ENCODE measurements at places on chromosomes 1 and 21.

- DNase-seq, result no peak
These were observed 79.0 kb downstream of the HSPA13 start for GRCh38 chr21:14303731-14304488.

- DNase-seq, result no peak
These were observed 151.9 kb downstream of the MAGI3 start for GRCh38 chr1:113542221-113542701.

DNA sequence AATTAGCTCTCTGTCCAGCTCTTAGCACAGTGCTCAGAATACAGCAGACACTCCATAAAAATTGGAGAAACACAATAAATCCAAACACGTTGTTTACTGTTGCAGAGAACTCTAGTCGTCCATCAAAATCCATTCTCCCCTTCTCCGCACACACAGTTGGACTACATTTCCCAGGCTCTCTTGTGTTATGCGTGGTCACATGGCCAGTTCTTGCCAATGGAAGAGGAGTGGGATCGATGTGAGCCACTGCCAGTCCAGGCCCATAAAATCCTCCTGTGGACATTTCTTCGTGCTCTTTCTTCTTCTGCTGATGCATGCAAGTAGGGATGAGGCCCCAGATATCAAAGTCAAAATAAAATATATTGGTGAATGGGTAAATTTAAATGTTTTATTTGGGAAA lies 114.3 kb upstream of the FMN2 start:
- no peak for DNase-seq

DNA sequence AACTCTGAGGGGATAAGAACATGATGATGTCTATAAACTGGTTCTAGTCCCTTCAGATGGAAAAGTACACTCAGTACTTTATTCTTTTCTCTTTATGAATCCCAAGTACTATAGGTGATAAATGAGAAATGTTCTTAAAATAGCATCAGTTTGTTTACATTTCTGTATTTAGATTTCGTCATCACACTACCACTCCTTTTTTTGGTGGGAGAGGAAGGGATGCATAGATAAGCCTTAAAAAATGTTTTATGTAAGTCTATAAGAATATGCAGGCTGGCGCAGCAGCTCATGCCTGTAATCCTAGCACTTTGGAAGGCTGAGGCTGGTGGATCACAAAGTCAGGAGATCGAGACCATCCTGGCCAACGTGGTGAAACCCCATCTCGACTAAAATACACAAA lies 144.8 kb downstream of the USP25 start:
- DNase-seq, result no peak

DNA sequence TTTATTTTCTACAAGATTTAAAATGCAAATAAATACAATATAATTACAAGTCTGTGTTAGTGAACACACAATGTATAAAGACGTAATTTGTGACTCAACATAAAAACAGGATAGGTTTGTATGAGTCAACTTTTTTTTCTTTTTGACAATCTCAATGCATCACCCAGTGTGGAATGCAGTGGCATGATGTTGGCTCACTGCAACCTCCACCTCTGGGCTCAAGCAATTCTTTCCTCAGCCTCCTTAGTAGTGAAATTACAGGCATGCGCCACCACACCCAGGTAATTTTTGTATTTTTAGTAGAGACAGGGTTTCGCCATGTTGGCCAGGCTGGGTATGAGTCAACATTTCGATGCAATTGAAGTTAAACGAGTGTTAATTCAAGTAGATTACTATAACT lies 5.9 kb upstream of the SPRR2E start:
- no peak for DNase-seq

GRCh38 chr1:94321662-94322061 lies 84.3 kb upstream of the ARHGAP29 start:
- no peak for DNase-seq

DNA sequence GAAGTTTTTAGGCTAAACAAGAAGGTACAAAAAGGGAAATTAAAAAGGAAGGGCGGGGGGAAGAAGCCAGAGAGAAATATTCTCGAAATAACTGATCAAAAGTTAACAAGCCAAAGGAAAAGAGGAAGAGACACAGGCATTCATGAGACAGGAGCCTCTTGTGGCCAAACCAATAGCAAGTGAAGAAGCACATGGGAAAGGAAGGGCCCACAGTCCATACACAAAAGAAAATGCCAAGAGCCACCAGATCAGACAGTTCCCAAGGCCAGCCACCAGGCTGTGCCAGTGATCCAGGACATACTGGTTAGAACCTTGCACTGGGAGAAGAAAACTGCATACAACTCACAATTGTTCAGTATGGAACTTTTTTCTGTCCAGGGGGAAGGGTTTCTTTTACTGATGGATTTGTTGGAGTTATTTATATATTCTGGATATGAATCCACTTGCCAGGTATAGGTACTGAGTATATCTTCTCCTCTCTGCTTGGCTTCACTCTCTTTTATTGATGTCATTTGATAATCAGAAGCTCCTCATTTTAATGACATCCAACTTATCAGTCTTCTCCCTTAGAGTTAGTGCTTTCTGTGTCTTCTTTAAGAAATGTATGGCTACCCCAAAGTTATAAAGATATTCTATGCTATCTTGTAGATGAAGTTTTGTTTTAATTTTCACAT lies 76.8 kb downstream of the CD46 start:
- no peak for DNase-seq

- no peak for DNase-seq
These were observed 180.6 kb upstream of the PALMD start for GRCh38 chr1:99465176-99465900.

DNA sequence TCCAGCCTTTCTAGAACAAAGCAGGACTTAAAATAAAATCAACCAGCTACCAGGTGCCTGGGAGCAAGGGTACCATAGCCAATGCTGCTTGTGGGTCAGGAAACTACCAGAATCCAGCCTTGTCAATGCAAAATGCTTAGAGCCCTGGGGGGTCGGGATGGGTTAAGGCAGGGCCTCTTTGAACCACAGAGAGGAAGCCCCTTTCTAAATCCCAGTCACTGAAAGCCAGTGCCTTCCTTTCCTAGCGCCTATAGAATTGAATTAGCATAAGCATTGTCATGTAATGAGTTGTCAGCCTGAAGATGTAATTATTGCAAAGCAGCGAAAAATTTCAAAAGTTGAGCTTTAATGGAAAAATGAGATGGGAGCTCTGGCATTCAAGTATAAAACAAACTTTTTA lies 176.6 kb upstream of the DAB1 start:
- DNase-seq, result no peak

- DNase-seq, result no peak
These were observed 494 bp upstream of the PIP5K1A start for GRCh38 chr1:151197863-151198253.

GRCh38 chr1:13702425-13703127 lies 2.6 kb downstream of the PRDM2 start:
- peak; percentile 34 for DNase-seq

DNA sequence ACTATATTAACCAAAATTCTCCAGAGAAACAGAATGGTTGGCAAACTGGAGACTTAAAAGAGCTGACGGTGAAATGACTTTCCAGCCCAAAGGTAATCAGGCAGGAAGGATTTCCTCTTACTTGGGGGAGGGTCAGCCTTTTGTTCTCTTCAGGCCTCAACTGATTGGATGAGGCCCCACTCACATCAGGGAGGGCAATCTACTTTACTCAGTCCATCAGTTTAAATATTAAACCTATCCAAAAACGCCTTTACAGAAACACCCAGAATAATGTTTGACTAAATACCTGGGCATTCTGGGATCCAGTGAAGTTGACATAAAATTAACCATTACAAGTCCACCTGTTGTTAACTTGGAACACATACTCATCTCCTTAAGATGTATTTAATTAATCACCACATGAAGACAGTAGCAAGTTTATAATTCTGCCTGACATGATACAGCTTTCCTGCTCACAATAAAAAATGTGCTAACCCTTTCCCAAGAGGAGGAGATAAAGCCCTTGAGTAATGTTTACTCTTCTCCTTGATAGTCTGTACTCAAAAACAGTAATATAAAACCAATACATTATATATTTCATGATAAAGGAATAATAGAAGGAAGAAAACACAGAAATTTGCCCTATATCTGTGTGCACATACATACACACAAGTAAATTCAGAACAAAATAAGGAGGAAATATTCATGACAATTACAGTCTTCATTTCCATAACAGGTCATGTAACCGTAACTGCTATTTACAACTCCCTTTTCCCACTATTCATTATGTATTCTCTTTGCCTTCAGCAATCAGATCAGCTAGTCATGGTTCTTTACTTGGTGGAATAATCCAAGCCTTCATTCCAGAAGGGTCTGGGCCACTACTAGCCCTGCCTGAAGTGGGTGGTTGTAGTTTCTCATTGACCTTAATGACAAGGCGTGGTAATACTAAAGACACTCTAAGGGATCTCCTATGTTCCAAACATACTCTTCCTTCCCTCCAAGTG lies 107.5 kb upstream of the RUNX1 start:
- DNase-seq, result no peak

DNA sequence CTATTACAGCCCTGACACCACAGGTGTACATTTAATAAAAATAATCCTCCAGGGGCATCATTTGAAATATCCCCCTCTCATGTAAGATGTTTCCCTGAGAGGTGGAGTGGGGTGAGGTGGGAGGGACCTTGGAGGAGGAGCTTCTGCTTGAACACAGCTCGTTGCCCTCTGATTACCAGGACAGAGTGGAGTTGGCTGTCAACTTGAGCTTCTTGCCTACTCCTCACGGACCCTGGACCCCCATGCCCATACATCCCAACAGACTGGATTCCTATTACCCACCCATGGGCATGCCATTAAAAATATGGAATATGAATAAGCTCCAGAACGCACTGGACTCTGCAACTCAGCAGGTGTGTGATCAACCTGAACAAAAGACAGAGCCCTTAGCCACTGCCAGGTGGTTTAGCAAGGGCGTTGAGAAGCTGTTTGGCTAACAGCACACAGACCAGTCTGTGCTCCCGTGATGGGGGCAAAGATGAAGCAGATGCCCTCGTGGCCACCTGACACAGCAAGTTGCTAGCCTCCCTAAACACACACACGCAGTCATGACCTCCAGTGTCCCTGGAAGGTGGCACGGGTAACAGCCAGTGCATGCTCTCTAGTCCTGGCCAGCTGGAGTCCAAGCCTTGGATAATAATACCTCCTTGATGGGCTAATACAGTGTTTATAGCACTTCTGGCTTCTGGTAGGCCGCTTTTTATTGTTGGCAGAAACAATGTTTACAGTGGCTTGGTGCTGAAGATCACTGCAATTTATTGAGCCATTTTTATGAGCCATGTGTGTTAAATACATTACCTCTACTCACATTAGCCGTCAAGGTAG lies 155.0 kb downstream of the TOMM20 start:
- DNase-seq, result no peak

GRCh38 chr1:39573097-39573465 lies 3.5 kb downstream of the PABPC4 start:
- no peak for DNase-seq

GRCh38 chr21:46092811-46093667 lies 4.9 kb upstream of the COL6A2 start:
- DNase-seq, result no peak

DNA sequence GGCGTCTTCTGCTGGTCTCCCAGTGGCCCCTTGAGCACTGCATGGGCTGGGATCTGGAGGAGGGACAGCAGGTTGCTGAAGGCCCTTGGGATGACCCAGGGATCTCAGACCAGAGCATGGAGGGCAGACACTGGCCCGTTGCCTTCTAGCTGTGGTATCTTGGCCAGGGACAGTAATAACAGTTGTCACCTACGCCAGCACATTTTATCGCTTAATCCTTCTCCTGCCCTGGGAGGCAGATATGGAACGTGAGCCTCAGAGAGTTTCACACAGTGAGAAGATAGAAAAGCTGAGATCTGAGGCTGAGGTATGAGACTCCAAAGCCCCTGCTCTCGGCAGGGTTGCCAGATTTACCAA lies 40.1 kb upstream of the RD3 start:
- no peak for DNase-seq

GRCh38 chr1:229159668-229160544 lies 111.0 kb upstream of the RAB4A start:
- no peak for DNase-seq

DNA sequence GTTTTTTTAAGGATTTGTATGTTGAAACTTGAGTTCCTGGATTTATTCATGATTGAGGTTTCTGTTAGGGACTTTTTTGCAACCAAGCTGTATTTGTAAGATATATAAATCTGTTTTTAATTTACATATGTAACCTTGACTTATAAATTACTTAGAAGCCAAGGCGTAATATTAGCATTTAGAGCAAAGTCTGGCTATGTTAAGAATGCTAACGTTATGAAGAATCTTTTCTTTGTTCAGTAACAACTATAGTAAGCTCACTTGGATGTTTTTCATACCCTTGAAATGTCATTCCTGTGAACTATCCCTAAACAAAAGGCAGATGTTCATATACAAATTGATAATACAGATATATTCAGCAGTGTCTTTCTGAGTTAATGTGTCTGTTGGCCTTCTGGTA lies 155.3 kb downstream of the MAGI3 start:
- DNase-seq, result no peak

- no peak for DNase-seq
These were observed 44.6 kb downstream of the SLX9 start for GRCh38 chr21:44984428-44984791.

DNA sequence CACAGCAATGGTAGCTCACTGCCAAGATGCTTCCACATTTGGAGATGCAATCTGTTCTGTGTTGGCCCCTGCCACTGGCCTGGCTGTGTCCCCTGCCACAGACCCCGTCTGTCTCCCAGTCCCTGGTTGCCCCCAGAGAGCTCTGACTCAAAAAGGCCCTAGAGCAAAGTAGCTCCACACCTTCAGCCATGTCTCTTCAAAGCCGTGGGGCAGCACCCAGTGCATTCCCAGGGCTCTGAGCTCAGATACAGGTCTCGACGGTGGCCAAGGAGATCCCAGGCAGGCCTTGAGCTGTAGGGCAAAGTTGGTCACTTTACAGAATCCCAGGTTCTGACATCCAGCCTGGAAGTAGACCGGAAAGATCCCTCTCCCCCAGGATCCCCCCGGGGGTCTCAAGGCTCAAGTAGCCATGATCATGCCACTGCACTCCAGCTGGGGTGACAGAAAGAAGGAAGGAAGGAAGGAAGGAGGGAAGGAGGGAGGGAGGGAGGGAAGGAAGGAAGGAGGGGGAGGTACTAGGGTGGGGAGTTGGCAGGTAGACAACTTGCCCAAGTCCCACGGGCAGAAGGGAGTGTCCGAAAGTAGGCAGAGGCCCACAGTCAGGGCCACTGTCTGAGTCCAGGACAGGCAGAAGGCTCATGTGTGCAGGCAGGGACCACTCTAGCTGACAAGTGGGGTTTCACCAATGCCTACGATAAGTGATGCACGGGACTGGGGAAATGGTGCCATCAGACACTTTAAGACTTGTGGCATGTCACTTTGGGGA lies 4.8 kb upstream of the ARF1 start:
- no peak for DNase-seq
